Fibroblast of skin of right biceps (primary cell): ENCODE measurements at places on chromosomes 3 and 15.

- DNase-seq, result no peak
Observed at GRCh38 chr3:197026481-197026866, 3.1 kb downstream of the MELTF start.

- DNase-seq, result peak; percentile 63
Observed at GRCh38 chr15:74616366-74616939, 817 bp downstream of the CLK3 start.

DNA sequence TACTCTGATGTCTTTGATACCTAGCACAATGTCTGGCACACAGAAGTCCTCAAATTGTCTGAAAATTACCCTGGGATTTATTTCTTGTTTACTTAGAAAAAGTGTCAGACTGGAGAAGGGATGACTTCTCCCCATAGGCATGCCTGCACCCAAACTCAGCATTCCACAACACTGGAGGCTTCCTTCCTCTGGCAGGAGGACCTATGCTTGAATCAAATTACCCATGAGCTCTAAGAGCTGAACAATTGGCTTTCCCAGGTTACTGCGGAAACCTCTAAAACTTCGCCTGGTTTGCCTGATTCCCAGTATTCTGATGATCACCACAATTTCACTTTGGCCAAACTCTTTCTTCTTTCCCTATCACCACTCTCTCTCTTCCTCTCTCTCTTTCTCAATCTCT is 217.4 kb downstream of the DIPK2A start:
- DNase-seq, result peak; percentile 55

DNA sequence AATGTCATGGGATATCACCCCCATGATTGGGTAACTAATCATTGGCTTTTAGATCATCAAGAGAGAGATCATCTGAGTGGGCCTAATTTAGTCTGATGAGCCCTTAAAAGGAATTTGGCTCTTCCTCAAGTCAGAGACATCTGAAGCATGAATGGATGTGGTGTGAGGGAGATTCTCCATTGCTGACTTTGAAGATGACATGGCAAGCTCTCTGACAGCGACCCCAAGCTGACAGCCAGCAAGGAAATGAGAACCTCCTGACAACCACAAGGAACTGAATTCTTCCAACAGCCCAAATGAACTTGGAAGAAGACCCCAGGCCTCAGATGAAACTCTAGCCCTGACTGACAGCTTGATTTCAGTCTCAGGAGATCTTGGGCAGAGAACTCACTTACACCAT is 108.4 kb upstream of the SPATA12 start:
- peak; percentile 4 for DNase-seq

DNA sequence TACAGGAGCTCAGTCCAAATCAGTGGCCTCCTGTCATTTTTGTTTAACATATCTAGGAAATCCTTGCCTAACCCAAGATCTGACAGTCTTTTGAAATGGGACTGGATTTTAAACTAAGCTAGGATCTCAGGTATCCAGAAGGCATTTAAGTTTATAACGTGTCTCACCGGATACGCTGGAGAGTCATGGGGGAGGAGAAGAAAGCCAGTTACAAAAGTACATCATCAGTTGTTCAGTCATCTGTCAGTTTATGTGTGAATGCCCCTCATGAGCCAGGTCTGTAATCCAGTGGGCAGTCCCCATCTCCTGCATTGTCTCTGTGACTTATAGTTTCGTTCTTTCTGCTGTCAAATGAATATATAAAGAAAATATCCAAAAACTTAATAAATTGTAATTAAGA is 44.4 kb downstream of the RAB7A start:
- no peak for DNase-seq

DNA sequence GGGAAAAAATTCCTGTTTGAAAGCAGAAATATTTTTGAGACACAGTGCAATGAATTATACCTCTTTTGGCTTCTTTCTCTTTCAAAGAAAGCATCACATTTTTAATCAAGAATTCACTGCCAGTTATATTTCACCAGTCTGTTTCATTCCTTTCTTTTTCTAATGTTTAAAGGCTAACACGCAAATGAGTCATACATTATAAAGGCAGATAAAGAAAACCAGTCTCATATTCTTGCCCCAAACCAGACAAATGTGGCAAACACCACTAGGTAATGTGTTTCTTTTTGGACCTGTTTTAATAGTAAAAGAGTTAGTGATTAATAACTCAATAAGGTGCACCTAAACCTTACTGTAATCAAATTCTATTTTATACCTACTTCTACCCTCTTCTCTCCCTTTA is 83.8 kb downstream of the PLOD2 start:
- peak; percentile 13 for DNase-seq

GRCh38 chr15:82030176-82030575 is 15.6 kb downstream of the MEX3B start:
- no peak for DNase-seq

DNA sequence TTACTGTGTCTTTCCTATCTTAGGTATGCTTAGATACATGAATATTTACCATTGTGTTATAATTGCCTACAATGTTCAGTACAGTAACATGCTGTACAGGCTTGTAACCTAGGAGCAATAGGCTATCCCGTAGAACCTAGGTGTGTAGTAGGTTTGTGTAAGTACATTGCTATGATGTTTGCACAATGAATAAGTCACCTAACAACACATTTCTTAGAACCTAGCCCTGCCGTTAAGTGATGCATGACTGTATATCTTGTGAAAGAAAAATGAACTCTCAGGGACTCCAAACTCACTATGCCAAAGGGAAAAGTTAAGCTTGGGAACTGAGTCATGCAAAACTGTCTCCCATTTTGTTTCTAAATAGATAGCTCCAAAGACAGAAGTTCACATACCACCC is 91.5 kb upstream of the ACP3 start:
- no peak for DNase-seq

GRCh38 chr3:13045904-13046568 is 27.2 kb downstream of the IQSEC1 start:
- DNase-seq, result no peak

DNA sequence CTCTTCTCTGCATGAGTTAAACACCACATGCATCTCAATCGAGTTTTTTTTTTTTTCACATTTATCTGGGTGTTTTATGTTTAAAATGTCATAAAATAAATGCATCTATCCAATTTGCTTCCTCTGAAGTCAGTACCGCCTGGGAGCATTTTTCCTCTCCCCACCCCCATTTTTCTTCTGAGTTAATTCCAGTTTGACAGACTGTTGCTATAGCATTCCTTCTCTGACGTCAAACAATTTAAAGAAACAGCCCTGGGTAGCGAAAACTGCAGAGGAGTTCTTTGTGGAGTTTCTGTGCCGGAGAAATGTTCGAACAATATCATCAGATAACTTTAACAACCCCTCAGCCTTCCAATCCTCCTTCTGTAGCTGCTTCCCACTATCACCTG is 900 bp upstream of the GNB4 start:
- peak; percentile 89 for DNase-seq

DNA sequence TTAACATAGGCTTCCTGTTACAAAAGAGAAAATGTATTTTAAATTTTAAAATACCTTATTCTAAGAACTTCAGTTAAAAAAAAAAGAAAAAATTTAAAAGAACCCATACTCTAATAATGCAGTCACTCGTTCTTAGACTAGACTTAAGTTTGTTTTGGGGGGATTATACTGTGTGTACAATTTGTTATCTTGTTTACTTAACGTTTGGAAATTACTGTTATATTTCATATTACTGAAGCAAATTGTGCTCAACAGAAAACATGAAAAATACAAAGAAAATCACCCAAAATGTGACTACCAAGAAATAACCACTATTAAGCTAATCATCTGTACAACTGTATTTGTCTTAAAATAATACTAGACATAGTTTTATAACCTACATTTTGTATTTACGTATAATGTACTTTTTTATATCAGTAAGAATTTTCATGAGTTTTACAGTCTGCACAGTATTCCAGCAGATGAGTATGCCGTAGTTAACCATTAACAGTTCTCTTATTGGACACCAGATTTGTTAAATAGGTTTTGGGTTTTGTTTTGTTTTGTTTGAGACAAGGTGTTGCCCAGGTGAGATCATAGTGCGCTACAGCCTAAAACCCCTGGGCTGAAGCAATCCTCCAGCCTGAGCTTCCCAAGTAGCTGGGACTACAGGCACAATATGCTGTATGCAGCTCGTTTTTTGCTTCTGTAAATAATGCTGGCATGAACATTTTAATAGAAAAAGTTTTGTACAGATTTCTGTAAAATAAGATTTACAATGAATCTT is 88.8 kb upstream of the CHD2 start:
- DNase-seq, result no peak

DNA sequence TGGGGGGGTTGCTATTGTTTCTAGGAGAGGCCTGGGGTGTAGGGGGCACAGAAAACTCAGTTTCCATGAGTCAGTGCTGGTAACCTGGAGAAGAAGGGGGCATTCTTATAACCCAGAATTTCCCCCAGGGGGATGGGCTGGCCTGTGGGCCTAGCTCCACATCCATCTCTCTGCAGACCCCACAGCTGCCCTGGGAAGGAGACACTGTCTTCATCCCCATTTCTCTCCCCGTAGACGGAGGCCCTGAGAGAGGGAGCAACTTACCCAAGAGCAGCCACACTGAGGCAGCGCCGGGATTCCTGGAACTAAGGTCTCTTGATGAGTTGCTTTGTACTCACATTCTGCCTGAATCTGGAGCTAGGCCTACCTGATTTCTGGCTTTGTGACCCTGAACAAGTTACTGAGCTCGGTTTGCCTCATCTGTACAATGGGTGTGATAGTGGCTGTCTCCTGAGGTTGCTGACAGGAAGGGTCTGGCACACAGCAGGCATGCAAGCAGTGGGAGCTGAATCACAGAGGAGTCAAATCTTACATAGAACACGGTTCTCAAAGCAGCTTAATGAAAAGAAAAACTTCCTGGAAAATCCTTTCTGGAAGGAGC is 55.0 kb upstream of the LCTL start:
- no peak for DNase-seq

GRCh38 chr3:12193485-12194165 is 34.9 kb upstream of the TIMP4 start:
- peak; percentile 99 for DNase-seq

DNA sequence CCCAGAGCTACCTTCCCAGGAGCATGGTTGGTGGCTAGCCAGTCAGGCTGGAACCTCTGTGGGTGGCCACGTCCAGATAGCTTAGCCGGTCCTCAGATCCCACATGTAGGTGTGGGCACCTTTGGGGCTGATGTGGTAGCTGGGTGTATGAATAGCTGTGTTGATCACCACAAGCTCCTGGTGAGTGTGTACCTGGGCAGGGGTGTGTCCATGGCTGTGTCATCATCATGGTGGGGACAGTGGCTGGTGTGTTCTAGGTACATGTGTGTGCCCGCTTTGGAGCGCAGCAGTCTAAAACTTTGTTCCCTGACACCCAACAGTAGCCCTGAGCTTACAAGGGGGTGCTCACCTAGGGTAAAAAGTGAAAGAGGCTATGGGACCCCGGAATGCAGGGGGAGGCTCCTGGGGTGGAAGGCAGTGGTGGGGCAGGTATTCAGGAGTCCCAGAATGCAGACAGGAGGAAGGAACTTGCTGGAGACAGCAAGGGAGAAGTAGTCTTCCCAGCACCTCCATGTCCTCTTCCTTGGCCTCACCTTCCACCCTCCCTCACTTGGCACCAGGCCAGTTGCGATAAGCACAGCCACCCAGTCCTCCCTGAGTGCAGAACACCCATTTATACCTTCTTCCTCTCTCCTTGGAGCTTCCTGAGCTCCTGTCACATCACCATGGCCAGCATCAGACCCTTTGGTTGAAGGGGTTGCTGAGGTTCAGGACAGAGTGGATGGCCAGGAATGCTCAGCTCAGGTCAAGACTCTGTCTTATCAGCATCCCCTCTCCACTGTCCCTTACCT is 1.2 kb downstream of the CISH start:
- DNase-seq, result no peak

GRCh38 chr3:14672588-14672987 is 2.4 kb upstream of the C3orf20 start:
- DNase-seq, result no peak

DNA sequence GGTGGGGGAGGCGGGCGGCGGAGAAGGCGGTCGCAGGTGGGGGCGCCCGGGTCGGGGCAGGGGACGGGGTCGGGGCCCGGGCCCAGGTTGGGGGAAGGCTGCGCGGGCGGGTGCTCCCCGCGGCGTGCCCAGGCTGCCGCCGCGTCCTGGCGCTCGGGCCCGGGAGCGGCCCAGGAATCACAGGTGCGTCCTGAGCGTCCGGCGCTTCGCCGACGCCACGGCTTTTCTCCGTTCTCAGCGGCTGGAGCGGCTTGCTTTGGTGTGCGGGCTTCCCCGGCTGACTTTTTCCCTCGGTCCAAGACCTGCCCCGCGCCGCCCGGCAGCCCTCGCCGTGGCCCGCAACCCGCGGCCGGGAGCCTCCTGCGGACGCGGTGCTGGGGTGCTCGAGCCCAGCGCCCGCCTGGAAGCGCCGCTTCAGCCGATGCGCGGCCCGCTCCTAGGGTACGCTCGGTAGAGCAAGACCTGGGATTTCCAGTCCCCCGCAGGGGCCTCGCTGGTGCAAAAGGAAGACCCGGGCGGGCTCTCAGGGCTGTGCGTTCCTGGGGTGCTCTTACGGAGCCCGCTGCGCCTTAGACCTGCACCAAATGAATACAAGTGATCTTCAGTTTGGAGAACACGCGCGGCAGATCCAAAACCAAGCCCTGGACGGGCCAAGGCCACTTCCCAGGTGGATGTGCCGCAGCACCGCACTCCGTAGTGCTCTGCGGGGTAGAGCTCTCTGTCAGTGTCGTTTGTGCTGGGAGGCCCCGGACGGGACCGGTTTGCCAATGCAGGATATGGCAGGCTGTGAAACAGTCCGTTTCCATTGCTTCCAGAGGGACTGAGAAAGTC is 639 bp downstream of the NIPA1 start:
- peak; percentile 9 for DNase-seq

DNA sequence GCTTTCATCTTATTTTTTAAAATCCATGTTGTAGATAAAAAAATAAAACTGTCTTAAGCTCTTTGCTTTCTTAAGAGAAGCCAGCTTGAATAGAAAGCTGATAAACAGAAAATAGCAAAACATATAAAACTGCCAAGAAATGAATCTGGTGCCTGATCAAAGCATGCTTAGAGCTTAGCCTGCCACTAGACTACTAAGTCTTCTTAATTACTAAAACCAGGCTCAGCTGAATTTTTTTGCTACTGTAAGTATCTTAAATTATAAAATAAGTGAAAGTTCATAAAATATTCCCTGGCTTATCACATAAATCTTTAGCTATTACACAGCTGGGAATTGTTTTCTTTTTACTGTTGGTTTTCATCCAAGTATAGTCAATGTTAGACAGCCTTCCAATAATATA is 803.9 kb downstream of the DIPK2A start:
- no peak for DNase-seq

GRCh38 chr3:12479919-12480427 is 4.3 kb upstream of the TSEN2 start:
- peak; percentile 50 for DNase-seq

DNA sequence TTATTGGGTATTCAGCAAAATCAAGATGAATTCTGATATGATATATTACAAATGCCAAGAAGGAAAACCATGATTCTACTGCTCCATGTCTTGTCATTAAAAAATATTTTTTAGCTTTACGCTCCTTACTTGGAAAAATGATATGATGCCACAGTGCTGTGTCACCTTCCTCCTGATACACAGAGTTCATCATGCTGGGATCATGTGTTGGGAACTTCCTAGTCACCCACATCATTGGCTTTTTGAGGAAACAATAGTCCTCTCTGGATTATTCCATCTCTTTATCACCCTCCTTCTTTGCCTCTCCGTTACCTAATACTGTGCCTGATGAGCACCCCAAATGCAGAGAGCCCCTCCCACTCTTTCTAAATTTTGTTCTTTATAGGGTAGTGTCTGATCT is 94.3 kb upstream of the PFN2 start:
- DNase-seq, result no peak
